ENCODE measurements at places on chromosomes 6 and 20.

DNA sequence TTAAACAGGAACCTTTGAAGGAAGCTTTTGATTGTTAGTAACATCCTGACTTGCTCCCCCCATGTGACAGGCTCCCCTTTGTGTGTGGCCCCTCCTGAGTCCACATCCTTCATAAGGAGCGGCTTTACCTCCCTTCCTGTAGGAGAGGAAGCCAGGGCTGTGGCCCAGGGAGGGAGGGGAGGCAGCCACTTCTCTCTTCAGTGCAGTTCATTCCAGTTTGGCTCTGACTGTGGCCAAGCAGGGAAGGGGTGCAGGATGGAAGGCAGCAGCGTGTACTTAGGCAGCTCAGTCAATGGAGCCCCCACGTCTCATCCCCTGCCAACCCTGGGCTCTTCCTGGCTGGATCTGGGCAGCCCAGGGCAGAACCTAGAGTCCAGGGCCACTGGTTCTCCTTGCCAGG lies 295.2 kb downstream of the QKI start:
- DNase-seq, result no peak

DNA sequence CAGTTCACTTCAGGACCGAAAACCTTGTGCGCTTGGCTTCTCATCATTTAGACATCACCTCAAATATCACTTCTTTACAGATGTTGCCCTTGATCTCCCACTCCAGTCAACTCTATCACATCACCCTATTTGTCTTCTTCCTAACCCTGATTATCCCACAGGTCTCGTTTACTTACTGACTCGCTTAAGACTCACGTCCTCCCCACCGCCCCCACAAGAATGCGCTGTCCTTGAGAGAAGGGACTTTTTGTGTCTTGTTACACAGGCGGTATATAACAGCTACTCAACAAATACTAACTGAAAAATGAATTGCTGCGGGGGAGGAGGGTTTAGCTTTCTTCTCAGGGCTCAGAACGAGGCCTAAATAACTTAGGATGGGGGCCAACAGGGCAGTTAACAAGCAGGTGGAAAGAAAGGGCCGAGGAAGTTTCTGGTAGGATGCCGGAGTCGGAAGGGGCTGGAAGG lies 527 bp downstream of the TOMM34 start:
- DNase-seq, result peak; percentile 68

- DNase-seq, result no peak
Measured at GRCh38 chr6:168115748-168116437, 36.9 kb upstream of the FRMD1 start.

GRCh38 chr6:151098166-151098565 lies 141.6 kb upstream of the AKAP12 start:
- DNase-seq, result no peak

DNA sequence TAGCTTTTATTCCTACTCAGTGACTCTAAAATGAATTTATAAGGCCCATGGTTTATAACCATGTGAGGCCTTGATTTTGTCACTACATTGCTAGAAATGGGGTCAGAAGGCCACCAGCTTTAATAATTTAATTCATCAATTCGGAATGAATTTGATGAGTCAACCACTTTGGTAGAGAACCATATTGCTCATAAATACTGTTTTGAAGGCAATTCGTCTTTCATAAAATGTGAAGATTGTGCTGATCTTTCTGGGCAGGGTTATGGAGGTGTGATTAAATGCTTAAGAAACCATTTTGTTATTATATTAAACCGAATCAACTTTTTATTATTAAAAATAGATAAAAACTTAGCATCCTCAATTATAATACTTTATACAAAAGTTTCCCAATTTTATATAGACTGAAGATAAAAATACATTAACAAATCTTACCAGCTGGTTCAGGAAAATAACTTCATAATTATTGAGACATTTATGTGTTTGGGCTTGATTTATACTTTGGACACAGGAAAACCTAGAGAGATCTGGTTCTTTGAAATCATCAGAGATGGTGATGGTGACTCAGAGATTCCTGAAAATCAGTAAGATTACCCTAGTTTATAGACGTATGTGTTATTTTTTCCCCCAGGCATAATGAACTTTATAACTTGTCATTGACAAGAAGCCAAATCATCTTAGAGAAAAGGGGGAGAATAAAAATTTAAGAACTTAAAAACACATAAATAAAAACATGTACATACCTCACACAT lies 10.6 kb downstream of the HCRTR2 start:
- DNase-seq, result no peak

DNA sequence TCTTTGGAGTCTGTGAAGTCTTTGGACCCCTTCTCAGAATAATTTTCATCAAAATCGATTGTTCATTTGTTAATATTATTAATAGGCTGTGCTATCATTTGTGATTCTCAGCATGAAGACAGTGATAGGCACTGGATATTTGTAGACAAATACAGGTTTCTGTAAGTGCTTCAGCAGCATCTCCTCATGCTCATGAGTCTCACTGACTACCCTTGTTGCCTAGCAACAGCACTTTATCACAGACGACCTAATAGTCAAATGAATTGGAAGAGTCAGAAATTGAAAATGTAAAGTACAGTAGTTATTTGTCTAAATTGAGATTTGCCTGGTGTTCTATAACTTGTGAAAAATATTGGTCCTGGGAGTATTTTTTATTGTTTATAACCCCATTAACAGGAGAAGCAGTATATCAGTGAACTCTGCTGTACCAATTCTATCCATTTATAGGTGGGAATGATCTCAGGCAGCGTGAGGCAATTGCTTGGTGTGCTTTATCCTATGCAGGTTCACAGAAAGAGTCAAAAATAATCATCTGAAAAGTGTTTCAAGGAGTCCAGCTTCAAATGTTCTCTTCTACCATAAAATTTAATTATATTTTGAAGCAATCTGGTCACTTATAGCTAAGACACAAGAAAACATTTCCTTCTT lies 684.6 kb downstream of the RFPL4B start:
- no peak for DNase-seq

DNA sequence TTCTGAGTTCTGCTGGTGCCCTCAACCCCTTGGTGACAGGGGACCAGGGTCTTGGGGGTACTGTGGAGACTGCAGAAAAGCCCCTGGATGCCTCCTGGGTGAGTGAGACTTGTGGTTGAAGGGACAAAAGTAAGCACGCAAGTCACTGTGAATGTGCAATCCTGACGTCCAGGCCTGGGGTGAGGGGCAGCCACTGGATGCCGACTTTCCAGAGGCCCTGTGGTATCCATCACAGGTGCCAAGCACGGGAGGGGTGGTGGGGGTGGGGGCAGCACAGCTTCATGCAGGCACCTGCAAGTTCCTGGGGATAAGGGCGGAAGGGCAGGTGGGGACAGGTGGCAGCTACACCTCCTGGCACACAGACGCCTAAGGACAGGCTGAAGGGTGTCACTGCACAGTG lies 20.1 kb upstream of the UBE2V1 start:
- no peak for DNase-seq

DNA sequence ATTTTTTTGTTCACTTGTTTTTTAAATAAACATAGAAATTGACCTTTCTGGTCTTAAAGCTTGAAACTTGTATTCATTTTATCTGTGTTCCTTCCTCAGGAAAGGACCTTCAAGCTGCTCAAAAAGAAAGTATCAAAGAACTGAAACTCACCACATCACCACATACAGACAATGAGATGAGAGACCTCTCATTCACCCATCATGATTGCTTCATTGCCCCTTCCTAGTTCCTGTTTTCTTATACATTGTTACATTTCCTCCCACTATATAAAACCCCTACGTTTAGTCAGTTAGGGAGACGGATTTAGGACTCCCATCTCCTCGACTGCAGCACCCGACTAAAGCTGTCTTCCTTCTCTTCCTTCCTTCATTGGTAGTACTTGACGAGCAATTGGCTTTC lies 180.5 kb upstream of the OPRM1 start:
- no peak for DNase-seq

- no peak for DNase-seq
Measured at GRCh38 chr6:34052071-34052825, 93.6 kb downstream of the GRM4 start.

DNA sequence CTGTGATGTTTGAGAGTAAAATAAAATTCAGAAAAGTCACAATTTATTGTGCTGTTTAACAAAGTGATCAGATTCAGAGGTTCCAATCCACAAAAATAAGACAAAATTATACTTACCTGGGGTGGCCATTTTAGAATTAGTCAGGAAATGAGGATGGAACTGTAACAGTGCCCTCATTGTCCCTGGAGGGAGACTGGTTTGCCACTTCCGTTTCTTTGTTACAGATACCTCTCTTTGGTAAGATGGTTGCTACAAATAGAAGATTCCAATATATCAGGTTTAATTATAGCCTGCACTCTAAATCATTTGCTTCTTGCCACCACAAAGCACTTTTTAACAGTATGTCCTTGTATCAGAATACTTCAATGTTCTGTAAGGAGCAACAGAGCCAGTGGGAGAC lies 95.6 kb downstream of the CTNNBL1 start:
- no peak for DNase-seq

- DNase-seq, result no peak
Measured at GRCh38 chr6:109222848-109223247, 127.5 kb downstream of the CEP57L1 start.
